Natural killer cell (primary cell): ENCODE measurements at places on chromosomes 1 and 21.

- no peak for DNase-seq
Observed at GRCh38 chr1:233477359-233477758, 136.5 kb upstream of the KCNK1 start.

DNA sequence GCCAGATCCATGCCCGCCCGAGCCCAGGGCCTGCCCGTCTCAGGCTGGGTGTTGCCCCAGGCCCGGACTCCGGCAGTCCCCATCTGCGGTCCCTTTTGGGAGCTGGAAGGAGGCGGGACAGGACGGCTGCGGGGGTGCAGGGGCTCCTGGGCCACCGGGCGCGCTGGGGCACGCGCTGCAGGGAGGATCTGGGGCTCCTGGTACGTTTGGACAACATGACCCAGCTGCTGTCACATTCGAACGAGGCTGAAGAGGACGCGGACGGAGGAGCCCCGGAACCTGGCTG lies 6.6 kb upstream of the CALML6 start:
- DNase-seq = no peak

DNA sequence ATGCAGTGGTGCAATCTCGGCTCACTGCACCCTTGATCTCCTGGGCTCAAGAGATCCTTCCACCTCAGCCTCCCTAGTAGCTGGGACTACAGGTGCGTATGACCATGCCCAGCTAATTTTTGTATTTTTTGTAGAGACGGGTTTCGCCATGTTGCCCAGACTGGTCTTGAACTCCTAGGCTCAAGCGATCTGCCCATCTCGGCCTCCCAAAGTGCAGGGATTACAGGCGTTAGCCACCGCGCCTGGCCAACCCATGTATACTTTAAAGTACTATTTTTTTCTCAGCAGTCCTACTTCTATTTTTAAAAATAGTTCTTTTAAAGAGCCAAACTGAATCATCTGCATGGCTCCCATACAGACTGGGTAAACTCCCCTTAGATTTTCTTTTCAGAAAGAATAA lies 3.5 kb downstream of the STK40 start:
- no peak for DNase-seq

- DNase-seq = no peak
Observed at GRCh38 chr1:47334765-47335435, 1.3 kb downstream of the CMPK1 start.

- DNase-seq = no peak
Observed at GRCh38 chr1:64892576-64893573, 73.5 kb downstream of the JAK1 start.

GRCh38 chr1:165442053-165442452 lies 2.9 kb downstream of the RXRG start:
- DNase-seq = no peak

GRCh38 chr21:44953628-44954021 lies 13.8 kb downstream of the SLX9 start:
- no peak for DNase-seq

GRCh38 chr1:199010492-199010891 lies 371.7 kb downstream of the PTPRC start:
- no peak for DNase-seq

GRCh38 chr1:22763487-22764200 lies 53.0 kb downstream of the EPHB2 start:
- no peak for DNase-seq

DNA sequence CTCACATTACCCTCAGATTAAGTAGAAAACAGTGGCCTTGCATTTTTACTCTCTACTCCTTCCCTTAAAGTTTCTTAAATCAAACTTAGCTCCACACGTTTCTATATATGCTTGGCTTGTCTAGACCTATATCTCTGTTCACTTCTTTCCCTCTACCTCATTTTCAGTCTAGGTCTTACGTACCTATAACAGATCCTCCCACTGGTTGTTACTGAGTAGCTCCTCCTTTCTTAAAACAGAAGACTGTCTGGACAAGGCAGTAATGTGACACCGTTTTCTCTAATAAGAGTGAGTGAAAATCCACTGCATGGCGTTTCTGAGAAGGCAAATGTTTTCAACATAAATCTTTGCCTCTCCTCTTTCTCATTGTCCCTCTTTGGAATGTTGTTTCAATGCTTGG lies 211.7 kb upstream of the POGK start:
- DNase-seq = no peak

- no peak for DNase-seq
Observed at GRCh38 chr1:76682138-76682537, 185.1 kb upstream of the ST6GALNAC5 start.

DNA sequence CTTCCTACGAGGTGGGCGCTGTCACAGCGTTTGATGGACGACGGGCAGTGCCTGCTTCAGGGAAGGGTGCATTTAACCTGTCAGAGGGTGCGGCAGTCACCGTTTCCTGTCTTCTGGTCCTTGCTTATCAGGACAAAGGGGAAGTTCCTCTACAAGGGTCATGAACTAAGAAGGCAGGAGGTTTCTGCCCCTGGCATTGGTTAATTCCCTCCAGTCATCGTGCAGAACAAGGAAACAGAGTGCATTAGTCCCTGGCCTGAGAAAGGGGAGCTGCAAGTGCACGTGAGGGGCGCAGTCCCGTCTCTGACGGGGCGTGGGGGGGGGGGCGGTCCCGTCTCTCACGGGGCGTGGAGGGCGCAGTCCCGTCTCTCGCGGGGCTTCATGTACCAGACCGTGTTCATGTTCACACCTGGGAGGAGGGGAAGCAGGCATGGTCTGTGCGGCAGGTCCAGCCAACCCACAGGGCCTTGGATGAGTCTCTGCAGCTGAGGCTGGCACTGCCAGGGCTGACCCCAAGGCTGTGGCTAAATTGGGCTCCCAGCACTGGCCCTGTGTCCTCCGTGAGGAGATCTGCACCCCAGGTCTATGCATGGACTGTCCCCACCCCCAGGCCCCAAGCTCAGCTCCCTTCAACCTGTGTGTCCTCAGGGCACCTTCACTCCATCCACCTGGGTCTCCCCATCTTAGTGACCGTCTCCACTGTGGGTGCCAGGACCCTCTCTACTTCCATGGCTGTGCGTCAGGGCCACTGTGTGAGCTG lies 89.2 kb upstream of the COL6A1 start:
- no peak for DNase-seq

DNA sequence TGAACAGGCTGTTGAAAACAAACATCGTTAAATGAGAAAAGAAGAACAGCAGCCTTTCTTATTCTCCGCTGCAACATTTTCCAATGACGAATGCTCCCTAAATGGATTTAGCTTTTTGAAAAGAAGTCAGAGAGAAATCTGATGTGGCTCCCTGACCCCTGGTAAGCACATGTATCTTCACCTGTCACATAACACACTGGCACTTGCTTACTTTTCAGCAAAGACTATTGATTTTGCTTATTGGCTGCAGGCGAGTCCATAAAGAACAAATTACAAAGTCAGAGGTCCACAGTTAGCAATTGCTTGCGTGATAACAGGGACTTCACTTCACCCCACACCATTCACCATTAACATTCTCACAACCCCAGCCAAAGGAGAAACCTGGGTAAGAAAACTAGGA lies 362.8 kb downstream of the GPATCH2 start:
- no peak for DNase-seq

GRCh38 chr1:146019231-146020057 lies 2.1 kb downstream of the HJV start:
- DNase-seq = no peak

- no peak for DNase-seq
Observed at GRCh38 chr1:240190881-240191401, 99.3 kb downstream of the FMN2 start.

GRCh38 chr21:40964691-40965090 lies 117.7 kb upstream of the DSCAM start:
- no peak for DNase-seq

DNA sequence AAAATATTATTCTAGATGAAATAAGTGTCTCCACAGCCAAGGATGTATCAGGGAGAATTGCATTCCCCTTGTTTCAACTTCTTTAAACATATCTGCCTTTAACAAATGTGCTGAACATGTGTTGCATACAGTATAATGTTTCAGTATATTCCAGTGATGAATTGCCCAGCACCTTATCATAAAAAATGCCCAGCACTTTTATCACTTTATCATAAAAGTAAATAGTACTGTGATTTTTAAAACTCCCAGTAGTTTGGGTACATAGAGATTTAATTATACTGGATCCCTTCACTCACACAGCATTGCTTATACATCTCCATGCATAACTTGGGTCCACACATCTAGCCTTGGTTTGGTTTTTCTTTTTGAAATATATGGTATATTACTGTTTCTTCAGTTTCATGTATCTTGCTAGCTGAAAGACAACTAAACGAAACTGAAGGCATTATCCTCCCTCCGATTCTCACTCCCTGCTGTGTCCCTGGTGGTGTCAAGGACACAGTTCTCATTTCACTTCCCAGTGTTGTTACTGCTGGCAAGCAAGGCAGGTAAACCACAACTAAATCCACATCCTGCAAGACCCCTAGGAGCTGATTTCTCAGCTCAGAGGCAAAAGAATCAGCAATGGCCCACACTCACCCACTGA lies 118.2 kb upstream of the SLC44A3 start:
- DNase-seq = no peak

DNA sequence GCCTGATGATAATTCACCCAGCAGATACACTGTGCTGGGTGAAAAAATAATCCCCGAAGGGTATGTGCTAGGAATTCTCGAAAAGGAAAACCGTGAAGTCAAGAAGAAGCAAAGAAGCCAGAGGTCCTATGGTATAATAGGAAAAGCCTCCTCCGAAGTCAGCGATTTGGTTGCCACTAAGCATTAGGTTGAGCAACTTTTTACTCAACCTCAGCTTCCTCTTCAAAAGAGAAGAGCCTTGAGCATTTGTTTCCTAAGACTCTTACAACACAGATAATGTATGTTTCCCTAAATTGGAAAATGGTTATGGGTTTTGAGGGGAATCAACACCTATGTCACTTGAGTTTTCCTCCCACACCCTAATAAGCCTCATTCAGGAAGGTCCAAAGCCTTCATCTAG lies 21.3 kb upstream of the MNDA start:
- DNase-seq = no peak

GRCh38 chr1:3699596-3699995 lies 47.3 kb downstream of the TP73 start:
- DNase-seq = no peak

DNA sequence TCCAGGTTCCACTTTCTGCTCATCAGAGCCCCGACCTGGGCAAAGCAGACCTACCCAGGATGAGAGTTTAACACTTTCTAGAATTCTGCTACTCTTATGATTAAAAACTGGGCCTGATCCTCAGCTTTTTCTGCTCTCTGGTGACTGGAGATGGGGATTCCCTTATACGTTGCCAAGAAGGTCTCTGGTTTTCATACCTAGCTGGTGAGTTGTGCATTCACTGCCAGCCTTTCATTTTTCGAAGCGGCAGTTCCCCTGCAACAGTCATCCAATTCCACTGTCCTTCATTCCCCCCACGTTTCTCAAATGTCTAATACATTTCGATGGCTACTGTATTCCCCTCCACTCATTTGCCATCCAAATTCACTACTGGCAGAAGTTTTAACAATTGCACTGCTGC lies 135.3 kb downstream of the ADSS2 start:
- no peak for DNase-seq

DNA sequence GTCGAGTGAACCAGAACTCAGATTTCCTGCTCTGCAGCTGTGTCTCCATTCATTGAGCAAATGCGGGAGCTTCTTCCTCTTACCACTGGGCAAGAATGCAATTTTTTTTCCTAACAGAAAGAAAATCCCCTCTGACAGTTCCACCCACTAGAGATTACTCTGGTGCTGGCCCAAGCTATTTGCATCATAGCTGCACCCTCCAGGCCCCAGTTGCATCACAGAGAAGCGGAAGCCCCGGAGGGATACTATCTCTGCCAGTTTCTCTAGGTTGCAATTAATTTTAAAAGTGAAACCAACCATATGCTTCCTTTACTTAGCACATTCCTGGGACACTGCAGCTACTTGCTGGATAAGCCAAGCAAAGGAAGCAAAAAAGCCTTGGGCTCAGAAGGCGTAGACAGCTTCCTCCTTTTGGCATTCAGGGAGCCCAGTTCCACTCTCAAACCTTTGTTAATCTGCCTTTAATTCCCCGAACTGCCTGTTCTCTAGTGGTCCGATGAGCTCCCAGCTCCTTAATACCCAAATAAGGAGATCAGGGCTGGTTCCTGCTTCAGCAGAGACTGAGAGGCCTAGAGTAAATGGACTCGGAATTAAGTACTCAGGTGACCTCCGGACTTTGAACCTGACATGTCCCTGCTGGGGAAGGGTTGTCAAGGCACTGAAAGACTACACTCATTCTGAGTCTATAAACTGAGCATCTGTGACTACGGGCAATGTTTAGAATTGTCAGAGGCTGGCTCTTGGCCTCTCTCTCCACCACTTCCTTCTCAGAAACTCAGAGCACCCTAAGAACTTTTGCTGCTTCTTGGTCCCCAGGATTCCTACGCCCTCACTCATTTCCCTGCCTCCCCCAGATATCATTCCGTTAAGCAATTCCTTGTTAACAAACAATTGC lies 72.5 kb upstream of the TNFSF18 start:
- DNase-seq = no peak

DNA sequence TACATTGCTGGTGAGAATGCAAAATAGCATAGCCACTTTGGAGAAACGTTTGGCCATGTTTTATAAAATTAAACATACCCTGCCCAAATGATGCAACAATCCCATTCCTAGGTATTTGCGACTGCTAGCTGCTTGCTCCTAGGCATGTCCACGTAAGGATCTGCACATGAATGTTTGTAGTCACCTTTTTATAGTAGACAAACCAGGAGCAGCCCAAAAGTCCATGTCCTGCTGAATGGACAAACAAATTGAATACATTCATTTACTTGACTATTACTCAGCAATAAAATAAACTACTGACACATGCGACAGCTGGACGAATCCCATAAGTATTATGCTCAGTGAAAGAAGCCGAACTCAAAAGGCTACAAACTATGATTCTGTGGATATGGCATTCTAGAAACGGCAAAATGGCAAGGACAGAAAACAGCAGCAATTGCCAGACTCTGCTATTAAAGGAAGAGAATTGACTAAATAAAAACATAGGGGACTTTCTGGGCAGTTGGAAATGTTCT lies 161.9 kb upstream of the GALNT2 start:
- no peak for DNase-seq

DNA sequence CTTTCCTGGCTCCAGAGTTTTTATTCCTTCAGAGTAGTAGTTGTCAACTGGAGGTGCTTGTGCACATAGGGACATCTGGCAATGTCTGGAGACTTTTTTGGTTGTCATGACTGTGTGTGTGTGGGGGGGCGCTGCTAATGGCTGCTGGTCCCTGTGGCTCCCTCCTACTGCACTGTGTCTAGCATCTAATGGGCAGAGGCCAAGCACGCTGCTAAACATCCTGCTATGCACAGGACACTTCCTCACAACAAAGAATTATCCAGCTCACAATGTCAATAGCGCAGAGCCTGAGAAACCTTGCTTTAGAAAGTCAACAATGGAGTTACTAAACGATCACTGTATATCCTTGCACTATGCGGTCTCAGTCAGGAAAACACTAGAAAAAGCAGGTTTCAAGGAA lies 19.7 kb upstream of the HMGB4 start:
- DNase-seq = no peak

- DNase-seq = no peak
Observed at GRCh38 chr1:164743976-164744375, 185.0 kb downstream of the PBX1 start.

DNA sequence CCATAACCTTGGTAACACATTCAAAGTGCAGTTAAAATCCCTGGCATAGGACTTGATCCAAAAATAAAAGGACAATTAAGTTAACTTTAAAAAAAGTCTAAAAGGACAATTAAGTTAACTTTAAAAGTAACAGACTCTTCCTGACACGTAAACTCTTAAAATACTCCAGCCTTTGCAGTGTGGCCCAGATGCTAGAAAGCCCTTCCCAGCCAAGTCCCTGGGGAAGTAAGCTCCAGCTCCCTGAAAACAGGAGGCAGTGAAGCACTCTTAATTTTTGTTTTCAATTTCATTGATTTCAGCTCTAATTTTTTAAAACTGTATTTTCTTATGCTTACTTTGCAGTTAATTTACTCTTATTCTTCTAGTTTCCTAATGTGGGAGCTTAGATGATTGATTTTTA lies 5.1 kb upstream of the AIM2 start:
- no peak for DNase-seq
